NCI-H2171 treated with DMSO at 0.1 percent for 48 hours (cell line): ENCODE measurements at places on chromosomes 13 and 19.
A peak's percentile ranks its signal among the peaks of the same experiment; 100 is the strongest.

DNA sequence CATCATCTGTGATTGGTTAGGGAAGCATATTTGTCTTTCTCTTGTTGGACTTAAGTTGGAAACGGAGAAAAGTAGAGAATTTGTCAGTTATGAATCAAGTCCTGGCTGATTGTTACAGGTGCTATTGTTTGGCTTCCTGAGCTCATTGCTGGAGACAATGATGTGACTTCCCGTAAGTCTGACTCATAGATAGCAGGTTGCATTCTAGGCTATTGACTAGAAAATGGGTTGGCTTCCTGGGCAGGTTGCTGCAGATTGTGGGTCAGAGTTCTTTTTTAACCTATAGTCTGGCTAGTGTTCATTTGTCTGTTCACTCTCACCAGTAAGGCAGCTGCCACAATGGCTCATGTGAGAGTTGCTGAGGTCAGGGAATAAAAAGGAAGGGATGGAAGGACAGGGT lies 101.5 kb downstream of the CCNA1 start:
- no peak for DNase-seq

- no peak for DNase-seq
Measured at GRCh38 chr13:47678201-47678968, 322.7 kb downstream of the SUCLA2 start.

- DNase-seq, result no peak
Measured at GRCh38 chr19:52028780-52029123, 573 bp upstream of the ZNF614 start.

DNA sequence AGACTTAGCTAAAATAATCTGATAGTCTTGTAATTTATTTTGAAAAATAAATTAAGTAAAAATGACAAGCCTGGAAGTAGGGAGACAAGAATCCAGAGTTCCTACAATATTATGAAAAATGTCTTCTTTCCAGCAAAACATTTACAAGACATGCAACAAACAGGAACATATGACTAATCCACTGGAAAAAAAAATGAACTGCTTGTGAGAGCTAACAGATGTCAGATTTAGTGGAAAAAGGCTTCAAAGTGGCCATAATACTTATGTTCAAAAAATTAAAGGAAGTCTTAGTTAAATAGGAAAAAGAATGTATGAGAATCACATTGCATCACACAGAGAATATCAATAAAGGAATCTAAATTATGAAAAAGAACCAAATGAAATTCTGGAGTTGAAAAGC lies 2082.0 kb upstream of the PCDH20 start:
- DNase-seq, result no peak

- DNase-seq, result no peak
Measured at GRCh38 chr13:27791901-27792392, 336 bp upstream of the GSX1 start.

GRCh38 chr19:13902993-13903555 lies 2.8 kb downstream of the BRME1 start:
- peak; percentile 30 for DNase-seq

DNA sequence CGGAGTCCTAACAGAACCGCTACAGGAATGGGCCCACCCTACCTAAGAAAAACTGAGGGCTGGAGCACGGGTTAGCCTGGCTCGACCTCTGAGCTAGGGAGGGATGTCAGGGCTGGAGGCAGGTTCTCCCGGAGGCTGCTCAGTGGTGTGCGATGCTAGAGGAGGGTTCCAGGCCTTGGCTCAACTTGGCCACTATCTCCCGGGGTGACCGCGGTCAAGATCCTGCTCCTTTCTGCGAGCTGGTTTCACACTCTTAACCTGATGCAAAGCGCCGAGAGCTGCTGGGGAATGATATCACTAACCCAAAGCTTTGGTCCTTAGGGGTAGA lies 301 bp downstream of the POP4 start:
- no peak for DNase-seq

DNA sequence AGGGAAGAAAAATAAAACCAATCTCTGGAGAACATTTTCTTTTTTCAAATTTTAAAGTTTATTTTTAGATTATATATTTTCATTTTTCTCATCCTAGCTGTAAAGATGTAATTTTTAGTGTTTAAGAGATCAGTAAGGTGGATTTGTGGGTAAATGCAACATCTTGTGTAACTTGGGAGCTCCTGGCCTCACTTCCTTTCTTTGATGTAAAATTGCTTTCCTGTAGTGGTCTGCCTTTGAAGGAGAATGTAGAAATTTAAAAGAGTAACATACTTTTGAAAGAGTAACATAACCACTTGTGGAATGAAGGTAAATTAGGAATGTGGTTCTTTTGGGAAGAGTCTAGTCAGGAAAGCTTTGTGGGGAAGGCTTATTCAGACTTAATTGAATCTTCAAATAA lies 95.7 kb upstream of the AKAP11 start:
- no peak for DNase-seq

DNA sequence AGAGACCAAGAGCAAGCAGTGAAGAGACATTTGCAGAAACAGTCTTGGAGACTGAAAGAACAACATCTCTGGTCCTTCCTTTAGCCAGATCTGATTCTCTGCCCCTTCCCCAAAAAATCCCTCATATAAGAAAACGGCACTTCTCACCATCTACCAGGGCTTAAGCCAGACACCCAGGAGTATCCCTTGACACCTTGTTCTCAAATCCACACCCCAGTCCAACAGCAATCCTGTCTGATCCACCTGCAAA lies 1.7 kb upstream of the PLEKHG2 start:
- no peak for DNase-seq

GRCh38 chr19:2312820-2313501 lies 5.0 kb upstream of the LINGO3 start:
- peak; percentile 85 for DNase-seq

DNA sequence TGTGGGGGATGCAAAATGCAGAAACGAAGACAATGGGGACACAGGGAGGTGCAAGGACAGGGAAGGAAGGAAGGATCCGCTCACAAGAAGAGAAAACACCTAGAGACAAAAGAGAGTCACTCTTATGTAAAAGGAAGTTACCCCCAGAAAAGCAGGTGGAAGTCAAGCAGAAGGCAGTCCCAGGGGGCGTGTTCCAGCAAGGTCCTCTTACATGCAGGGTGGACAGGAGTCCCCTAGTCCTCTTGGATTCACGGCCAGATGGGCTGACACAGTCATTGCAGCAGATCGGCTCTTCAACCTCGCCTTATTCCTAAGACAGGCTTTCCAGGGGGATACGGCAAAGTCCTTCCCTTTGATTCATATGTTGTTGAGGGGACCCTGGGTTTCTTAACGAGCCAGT lies 83.9 kb upstream of the SPATA13 start:
- DNase-seq, result no peak

GRCh38 chr19:29293736-29294342 lies 80.9 kb upstream of the UQCRFS1 start:
- DNase-seq, result no peak

GRCh38 chr13:44054525-44054924 lies 174.8 kb downstream of the LACC1 start:
- DNase-seq, result no peak

DNA sequence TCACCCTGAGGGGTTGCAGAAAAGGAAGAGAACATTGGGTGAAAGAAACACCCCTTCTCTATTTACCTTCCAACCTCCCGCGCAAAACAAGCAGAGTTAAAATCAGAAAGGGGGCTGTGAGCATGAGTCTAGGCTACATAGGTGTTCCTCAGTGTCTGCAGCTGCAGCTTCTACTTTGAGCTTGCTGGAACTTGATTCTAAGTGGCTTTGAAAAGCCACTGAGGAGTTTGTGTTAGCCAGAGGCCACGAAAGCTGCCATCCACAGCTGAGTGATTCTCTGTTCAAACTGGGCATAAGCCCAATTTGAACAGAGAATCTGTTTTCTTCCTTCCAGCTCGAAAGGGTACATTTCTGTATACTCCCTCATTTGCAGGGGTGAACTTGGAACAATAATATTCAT lies 343.9 kb downstream of the PCDH9 start:
- DNase-seq, result peak; percentile 37

- DNase-seq, result no peak
Measured at GRCh38 chr19:32878988-32879387, 9.4 kb upstream of the SLC7A9 start.

GRCh38 chr19:3054972-3055740 lies 7.1 kb downstream of the TLE5 start:
- no peak for DNase-seq

GRCh38 chr13:20703780-20704458 lies 420 bp downstream of the IL17D start:
- DNase-seq, result peak; percentile 63

DNA sequence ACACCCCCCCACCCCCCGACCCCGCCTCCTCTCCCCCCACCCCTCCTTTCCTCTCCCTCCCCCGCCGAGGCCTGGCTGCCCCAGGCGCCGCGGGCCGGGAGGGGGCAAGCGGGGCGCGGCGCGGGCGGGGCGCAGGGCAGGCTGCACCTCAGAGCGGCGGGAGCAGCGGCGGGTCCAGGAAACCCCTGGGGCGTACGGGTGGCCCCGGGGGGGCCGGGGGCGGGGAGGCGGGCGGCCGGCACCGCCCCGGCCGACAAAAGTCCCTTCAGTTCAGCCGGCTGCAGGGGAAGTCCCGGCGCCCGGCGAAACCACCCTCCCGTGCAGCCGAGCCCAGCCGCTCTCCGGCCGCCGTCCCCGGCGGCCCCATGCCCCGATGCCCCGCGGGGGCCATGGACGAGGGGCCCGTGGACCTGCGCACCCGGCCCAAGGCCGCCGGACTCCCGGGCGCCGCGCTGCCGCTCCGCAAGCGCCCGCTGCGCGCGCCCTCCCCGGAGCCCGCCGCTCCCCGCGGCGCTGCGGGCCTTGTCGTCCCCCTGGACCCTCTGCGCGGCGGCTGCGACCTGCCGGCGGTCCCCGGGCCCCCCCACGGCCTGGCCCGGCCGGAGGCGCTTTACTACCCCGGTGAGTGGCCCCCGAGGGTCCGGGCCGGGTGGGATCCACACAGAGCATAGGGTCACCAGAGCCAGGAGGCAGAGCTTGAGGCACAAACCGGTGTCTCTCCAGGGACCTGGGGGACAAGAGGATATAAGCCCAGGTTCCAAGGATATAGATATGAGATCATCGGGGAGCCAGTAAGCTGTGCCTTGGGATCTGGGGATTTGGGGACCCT lies at the start of gene BCL3:
Gene BCL3, plus strand, starts transcription at position 283 of the 829 bp plus-strand sequence. Its CDS starts 83 bp downstream, at position 366.
- DNase-seq, result no peak

- DNase-seq, result no peak
Measured at GRCh38 chr13:73449252-73449651, 390.4 kb downstream of the KLF5 start.

- peak; percentile 2 for DNase-seq
Measured at GRCh38 chr19:57171551-57172081, 4.3 kb upstream of the DUXA start.

GRCh38 chr19:14476673-14477401 lies 1.7 kb upstream of the PTGER1 start:
- DNase-seq, result no peak

GRCh38 chr13:59276436-59276835 lies 887.3 kb downstream of the DIAPH3 start:
- DNase-seq, result no peak

- no peak for DNase-seq
Measured at GRCh38 chr13:110199046-110199831, 107.7 kb downstream of the COL4A1 start.

DNA sequence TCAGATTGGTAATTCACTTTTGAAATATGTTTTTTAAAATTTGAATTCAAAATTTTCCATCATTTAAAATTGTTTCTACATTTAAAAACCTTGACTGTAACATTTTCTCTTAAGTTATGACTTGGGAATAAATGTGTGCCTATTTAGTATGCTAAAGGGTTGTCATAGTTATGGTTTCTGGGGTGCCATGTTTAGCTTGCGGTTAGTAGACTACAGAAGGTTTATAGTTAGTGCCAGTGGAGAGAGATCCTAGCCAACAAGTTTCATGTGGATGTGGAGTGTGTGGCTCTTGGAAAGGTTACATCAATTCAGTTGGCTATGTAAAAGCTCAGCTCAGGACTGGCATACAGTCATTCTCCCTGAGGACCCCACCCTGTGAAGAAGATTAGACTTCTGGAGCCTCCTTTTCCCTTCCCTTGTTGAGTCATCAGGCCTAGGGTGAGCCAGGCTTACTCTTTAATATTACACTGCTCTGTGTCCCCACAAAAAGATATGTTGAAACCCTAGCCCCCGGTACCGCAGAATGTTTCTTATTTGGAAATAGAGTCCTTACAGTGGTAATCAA lies 20.4 kb downstream of the LMO7 start:
- no peak for DNase-seq

- DNase-seq, result no peak
Measured at GRCh38 chr19:53388904-53389303, 6.0 kb upstream of the ZNF765 start.

- DNase-seq, result peak; percentile 75
Measured at GRCh38 chr13:55155046-55155445, 1985.7 kb upstream of the PRR20A start.

DNA sequence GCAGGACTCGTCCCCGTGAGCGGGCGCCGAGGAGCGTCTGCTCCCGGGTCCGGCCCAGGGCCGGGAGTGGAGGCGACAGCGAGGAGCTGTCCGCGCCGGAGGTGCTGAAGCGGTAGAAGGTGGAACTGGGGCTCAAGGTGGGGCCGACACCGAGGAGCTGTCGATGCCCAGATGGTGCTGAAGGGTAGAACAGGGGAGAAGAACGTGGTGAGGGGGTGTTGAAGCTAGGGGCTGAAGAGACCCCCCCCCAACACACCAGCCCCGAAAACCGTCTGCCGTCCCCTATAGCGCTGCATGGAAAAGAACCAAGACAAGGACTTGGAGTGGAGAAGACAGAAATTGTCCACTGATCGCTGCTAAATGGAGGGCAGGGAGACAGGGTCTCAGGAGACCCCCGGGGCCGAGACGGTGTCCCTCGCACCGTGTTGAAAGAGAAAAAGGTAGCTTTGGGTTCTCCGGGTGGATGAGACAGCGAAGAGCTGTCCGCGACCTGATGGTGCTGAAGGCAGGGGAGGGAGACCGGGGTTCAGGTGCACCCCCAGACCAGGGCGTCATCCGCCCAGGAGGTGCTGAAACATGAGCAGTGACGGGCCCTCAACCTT lies 7.1 kb upstream of the PDE4C start:
- DNase-seq, result peak; percentile 32

DNA sequence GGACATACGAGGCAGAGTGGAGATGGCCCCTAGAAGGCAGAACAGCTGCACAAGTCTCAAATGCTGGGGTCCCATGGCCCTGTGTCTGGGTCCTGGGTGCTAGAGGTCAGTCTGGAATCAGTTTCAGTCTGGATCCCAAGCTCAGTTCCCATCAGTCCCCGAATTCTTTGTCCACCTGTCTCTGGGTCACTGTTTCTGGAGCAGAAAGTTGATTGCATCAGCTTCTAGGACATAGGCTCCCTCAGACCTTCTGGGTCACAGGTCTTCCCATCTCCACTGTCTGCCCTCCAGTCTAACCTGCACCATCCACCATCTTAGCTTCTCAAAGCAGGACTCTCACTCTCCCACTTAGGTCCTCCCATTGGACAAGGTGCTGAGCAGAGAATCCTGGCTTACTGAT lies 5.3 kb downstream of the LYPD4 start:
- no peak for DNase-seq

GRCh38 chr13:51626749-51627148 lies 42.5 kb downstream of the WDFY2 start:
- no peak for DNase-seq
